ELF-1 (cell line): ENCODE measurements at places on chromosomes 7 and 10.

DNA sequence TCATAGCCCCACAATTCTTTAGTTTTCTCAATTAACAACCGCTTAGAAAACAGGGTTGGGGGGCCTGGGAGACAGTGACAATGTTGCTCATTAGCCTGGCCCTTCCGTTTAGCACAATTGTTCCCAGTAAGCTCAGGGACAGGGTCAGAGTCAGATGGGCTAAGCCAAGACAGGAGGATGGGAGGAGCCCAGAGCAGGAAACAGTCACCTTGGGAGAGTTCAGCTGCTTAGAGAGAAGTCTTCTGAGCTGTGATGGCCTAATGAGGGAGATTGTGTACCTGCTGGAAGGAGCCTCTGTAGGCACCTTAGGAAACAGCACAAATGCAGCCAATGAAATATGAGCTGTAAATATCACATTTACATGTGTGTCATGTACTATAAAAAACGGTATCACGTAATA is 35.9 kb downstream of the SVOPL start:
- no peak for DNase-seq

GRCh38 chr7:83655951-83656556 is 7.1 kb upstream of the SEMA3E start:
- DNase-seq = no peak

- peak; percentile 76 for DNase-seq
Observed at GRCh38 chr10:103645141-103646054, 151.9 kb downstream of the NEURL1 start.

DNA sequence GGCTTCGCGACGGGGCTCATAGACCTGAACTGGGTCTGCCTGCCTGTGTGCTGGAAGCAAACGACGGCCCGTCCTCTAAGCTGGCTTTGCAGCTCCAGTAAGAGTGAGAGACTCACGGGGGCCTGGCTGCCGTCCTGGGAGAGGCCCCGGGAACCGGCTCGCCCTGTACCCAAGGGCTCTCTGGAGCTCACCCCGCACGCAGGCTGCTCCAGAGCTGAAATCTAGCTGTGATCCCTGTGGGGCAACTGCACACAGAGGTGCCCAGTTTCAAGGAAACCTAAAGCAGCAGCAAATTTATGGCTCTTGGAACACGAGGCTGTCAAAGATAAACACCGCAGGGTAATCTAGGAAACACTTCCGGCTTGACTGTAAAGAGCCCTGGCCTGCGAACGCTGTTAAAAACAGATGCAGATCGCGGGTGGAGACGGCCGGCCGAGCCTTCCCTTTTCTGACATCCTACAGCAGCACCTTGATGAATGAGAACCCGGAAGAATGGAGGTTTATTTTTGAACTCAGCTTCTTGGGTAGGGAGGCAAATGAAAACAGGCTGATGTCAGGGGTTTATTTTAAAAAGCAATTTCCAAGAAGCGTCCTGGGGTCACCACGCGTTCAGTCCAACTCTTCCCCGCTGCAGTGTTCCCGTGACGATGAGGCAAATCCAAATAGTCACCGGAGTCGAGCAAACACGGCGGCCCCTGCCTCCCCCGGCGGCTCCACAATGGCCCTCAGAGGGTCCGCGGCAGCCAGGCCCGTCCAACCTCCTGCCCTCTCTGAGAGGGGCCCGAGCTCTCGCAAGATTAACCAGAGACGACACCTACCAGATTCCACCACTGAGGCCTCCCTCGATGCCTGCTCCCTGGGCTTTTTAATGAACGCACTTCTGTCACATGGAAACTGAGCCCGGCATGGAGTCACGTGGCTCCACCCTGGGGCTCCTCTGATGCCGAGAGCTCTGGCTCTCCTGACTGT is 29.6 kb downstream of the AMZ1 start:
- DNase-seq = peak; percentile 36

- DNase-seq = no peak
Observed at GRCh38 chr10:88271761-88272543, 311.2 kb downstream of the RNLS start.

- DNase-seq = peak; percentile 7
Observed at GRCh38 chr7:141045126-141045841, 28.6 kb upstream of the TMEM178B start.

- peak; percentile 49 for DNase-seq
Observed at GRCh38 chr7:139618482-139619366, 95.2 kb downstream of the CLEC2L start.
